Suppressor macrophage treated with lipopolysaccharide for 1 hour (primary cell): ENCODE measurements at places on chromosomes 6 and 20.

DNA sequence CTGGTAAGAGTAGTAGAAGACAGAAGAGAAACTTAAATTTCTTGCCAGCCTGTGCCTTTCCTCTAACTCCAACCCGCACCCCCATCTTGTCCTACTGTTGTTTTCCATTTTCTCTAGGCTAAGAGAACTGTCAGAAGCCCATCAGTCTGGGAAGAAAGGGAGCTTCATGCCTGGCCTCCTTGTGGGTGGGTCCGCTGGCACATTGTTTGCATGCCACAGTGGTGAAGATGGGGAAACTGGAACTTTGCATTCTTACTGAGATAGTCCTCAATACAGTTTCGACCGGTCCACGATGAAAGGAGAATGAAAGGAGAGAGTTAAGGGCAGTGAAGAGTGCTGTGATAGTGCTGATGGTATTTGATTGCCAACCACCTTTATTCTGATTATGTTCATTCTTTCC, 103.1 kb downstream of the TCP11 start:
- DNase-seq = no peak

GRCh38 chr6:39918831-39919230, 15.4 kb downstream of the MOCS1 start:
- DNase-seq = no peak

DNA sequence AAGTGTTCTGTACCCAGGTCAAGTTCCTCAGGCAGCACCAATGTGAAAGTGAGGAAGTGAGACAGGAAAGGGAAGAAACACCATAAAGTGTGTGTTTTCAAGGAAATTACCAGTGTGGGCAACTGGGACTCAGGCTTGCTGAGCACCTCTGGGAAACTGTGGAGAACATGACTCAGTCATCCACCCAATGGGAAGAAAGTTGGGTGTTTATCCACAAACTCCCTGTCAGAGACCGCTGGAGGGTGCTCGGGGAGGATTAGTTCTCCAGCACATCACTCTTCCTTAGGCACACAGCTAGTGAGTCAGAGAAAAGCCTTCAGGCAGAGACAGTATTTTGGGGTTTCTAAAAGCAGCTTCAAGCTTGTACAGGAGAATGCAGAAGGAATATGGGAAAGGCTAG, 93.6 kb downstream of the PCSK2 start:
- DNase-seq = no peak

DNA sequence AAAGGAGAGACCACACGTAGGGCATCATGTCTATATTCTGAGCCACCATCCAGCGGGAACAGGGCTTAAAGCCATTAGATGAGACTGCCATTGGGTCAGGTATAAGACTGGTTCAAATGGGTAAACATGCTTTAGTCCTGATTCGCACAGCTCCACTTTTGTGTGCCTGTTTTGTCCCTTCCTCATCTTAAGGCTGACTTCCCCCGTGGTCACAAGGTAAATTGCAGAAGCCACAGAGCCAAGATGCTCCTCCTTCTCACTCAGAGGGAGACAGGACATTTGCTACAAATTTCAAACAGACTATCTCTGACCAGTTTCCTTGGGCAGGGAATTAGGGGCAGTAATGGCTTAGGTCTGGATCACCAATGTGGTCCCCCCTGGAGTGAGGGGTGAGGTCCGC, 11.4 kb upstream of the IFNGR1 start:
- peak; percentile 72 for DNase-seq

- no peak for DNase-seq
Observed at GRCh38 chr6:35216412-35216732, 2.6 kb downstream of the SCUBE3 start.
